GM23248 (cell line): ENCODE measurements at places on chromosomes 4 and X.
A peak's percentile ranks its signal among the peaks of the same experiment; 100 is the strongest.

- DNase-seq = no peak
Observed at GRCh38 chr4:106095408-106095807, 200.1 kb downstream of the NPNT start.

GRCh38 chrX:17081968-17082367 is 135.5 kb downstream of the REPS2 start:
- no peak for DNase-seq

DNA sequence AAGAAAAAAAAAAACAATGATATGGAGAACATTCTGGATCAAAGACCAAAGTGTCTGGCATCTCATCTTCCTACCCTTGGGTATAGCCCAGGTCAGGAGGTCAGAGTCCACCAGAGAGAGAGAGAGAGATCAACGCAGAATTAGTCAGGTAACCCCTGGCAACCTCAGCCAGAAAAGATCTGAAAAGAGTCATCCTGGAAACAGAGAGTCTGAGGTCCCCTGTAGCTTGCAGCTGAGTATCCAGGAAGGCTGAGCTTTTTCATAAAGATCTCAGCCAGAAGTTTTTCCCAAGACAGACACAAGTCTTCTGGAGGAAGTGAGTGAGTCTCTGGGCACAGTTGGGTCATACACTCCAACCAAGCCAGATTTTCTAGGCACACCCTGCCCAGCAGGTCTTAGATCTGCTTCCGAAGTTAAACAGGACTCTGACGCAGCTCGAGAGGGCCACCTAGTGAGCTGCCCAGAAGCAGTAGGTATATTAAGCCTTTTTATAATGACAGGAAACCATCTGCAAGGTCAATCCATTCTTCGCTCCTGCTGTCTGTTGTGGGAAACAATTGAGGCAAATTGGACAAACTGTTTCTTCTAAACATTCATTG is 35.7 kb downstream of the ACE2 start:
- DNase-seq = peak; percentile 66

- no peak for DNase-seq
Observed at GRCh38 chr4:47659342-47659741, 174.3 kb downstream of the ATP10D start.

- DNase-seq = no peak
Observed at GRCh38 chr4:73967866-73968265, 14.0 kb downstream of the PF4 start.

- DNase-seq = peak; percentile 97
Observed at GRCh38 chr4:2008921-2009650, at the start of gene NELFA. TSS of gene NELFA (minus strand) at chr4:2008974. CDS start at chr4:2008959, 15 bp downstream.

- no peak for DNase-seq
Observed at GRCh38 chrX:68940601-68941000, 111.8 kb downstream of the EFNB1 start.

- DNase-seq = peak; percentile 90
Observed at GRCh38 chrX:150635952-150636351, 57.2 kb upstream of the MTMR1 start.
